ENCODE measurements at places on chromosomes 13 and 19.
A peak's percentile ranks its signal among the peaks of the same experiment; 100 is the strongest.

DNA sequence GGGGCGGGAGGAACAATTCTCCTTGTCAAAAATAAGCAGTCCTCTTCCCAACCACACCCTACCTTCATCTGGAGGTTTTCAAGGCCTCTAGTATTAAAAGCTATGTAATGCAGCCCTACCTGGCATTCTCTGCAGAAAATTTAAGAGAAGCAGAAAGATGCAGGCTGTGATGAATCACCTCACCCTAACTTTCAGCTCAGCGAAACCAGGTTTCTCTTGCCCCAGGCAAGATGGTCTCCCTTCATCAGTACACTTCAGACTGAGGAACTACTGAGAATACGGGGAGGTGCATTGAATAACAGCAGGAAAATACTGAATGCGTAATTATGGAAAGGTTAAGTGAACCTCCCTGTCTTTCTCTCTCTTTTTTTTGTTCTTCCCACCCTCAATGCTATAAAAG, 437.6 kb upstream of the KLF12 start:
- DNase-seq = no peak

DNA sequence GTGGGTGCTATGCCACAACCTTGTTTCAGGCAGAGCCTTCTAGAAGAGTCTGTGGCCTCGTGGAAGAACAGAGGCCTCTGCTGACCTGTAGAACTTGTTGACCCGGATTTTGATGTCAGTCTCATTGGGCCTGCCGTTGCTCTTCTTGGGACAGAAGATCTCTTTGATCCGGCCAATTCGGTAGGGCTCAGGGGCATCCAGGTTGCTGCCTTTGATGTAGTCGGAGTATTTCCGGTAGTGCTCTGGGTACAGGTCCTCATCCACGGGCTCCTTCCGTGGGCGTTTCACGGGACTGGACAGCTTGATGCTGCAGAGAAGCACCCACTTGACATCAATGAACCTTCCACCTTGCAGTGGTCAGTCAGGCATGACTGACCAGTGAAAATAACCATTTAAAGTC, 24.0 kb upstream of the EIF3G start:
- DNase-seq = no peak

GRCh38 chr13:20840568-20840967, 62.0 kb downstream of the XPO4 start:
- no peak for DNase-seq

- no peak for DNase-seq
Observed at GRCh38 chr13:52701728-52702465, 37.7 kb downstream of the CNMD start.

- DNase-seq = no peak
Observed at GRCh38 chr13:35722458-35723052, 246.1 kb upstream of the MAB21L1 start.

- no peak for DNase-seq
Observed at GRCh38 chr13:51348069-51348967, 8.8 kb downstream of the SERPINE3 start.

DNA sequence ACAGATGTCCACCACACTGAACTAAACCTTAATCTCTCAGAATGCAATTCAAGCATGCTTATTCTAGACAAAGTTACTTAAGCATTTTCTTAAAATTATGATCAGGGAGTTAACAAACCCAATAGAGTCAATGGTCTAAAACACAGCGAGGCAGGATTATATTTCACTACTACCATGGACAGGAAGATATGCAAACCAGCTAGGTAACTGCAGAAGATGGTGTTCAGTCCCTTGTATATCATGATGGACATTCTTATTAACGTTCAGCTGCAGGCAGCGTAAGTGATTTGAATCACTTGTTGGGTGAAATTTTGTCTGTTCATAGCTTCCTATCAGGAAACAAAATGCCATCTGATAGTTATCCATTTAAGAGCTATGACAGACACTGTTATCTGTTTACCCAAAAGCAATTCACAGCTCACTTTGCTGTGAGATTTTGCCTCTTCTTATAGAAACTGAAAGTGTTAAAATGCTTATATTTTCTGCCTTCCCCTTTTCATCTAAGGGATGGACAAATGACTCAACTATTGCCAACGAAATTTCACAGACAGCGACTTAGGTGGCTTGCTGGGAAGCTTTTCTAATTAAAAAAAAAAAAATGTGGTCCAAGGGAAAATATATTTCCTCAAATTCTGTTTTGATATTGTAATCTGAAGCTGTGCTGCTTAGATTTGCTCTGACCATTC, 591.9 kb downstream of the DACH1 start:
- no peak for DNase-seq

DNA sequence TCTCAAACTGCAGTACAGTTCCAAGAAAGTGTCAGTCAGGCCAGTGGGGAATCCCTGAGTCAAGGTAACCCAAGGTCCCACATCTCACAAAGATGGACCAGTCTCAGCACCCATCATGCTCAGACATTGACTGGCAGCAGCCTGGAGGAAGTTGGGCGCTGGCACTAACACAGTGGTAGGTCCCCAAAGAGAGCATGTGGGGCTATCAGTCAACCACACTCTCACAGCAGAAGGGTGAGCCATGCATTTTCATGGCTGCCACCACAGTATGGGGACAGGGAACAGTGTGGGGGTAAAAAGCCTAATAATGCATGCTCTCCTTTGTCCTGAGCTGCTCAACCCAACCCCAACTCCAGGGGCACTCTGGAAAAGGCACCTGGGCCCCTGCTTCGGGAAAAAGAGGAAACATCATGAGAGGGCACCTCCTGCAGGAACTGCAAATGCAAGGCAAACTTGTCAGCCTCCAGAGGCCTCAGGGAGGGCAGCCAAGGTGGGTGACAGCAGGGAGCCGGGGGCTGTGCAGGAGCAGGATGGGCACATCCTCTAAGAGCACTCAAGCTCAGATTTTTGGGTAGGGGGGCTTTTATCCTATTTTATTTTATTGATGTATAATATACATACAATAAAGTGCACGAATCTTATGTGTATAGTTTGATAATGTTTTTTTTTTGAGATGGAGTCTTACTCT, 9.5 kb upstream of the PLEKHF1 start:
- DNase-seq = no peak

DNA sequence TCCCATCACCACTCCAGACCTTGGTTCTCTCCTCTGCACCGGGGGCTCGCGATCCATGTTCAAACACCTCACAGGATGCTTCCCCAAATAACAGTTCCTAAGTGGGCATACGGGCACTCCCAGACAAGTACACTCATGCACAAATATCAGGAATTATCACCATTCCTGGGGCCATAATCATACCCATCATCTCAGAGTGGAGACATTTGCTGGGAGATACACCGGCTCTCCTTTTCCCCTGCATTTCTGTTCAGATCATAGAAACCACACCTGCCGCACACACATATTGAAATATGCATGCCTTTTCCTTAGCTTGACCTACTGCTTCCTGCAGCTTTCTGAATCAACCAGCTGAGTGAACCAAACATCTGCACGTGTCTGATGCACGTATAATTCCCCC, 33.9 kb upstream of the MBNL2 start:
- no peak for DNase-seq

- DNase-seq = peak; percentile 60
Observed at GRCh38 chr19:32599736-32600157, 18.8 kb downstream of the PDCD5 start.

DNA sequence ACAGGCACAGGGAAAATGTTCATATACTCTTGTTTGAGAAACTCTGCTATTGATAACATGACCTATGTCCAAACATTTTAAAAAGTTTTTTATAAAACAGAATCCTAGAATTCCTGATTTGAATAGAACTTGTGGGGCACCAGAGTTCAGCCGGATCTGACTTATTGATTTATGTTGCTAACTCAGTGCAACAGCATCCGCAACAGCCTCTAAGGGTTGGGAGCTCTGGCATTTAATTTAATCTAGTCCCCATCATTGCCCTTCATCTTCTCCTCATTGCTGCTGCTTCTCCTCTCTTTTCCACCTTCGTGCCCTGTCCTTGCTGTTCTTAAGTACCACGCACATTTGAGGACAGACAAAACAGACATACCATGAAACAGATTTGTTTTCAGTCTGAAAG, 214.5 kb downstream of the FGF14 start:
- no peak for DNase-seq

- DNase-seq = peak; percentile 49
Observed at GRCh38 chr13:31330236-31330635, 130.5 kb downstream of the B3GLCT start.

GRCh38 chr19:52138278-52138982, 1.3 kb downstream of the ZNF616 start:
- DNase-seq = no peak

GRCh38 chr19:31386806-31387205, 37.6 kb upstream of the TSHZ3 start:
- no peak for DNase-seq

GRCh38 chr13:27549406-27549981, 70.8 kb downstream of the LNX2 start:
- no peak for DNase-seq

GRCh38 chr13:40192858-40193257, 473.6 kb downstream of the FOXO1 start:
- no peak for DNase-seq

DNA sequence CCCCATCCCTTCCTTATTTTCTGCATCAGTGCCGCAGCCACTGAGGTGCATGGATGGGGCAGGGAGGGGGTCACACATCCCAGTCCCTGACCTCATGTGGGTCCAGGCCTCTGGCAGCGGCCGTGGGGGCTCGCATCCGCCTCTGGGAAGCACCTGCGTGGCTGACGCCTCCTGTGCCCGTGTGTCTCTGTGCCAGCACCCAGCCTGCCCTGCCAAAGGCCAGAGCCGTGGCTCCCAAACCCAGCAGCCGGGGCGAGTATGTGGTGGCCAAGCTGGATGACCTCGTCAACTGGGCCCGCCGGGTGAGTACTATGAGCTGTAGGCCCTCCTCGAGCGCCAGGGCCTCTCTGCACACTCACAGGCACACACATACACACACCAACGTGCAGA, 4.9 kb downstream of the NDUFS7 start:
- no peak for DNase-seq

- DNase-seq = no peak
Observed at GRCh38 chr13:40439928-40440327, 226.5 kb downstream of the FOXO1 start.

DNA sequence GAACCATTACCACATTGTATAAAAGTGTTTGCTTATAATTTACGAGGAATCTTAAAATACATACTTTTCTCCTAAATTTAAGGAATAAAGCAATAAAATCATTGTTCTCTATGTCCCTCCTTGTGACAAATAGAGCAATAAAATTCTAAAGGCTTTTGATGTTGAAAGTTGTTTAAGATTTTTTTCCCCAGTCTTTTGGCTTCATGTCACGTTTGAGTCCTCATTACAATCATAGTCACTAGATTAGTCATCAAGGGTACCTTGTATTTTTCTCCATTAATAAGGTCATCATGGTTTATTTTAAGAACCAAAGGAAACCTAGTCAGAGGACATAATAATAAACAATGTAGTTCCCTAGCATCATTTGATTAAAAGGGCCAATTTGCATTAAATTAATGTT, 3.2 kb downstream of the WBP4 start:
- DNase-seq = no peak

GRCh38 chr19:45467115-45467455, 711 bp upstream of the FOSB start:
- DNase-seq = no peak

DNA sequence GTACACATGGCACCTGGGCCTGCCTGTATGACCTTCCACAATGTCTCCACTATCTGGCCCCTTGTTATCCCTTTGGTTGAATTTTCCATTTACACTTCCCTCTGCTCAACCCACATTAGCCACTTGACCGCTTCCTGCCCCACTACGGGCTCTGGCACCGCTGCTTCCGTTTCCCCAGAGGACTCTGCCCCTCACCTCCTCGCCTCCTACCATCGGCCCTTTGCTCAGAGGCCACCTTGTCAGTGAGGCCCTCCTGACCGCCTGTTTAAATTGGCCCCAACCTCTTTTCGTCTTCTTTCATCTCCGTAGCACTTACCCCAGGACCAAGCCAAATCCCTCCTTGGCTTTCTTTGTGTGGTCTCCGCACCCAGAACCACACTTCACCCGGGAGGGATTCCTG, 47.4 kb downstream of the SOX1 start:
- DNase-seq = no peak
